Tibial artery (tissue), 4 donors: ENCODE measurements at places on chromosomes 7 and 10.
A peak's percentile ranks its signal among the peaks of the same experiment; 100 is the strongest.

DNA sequence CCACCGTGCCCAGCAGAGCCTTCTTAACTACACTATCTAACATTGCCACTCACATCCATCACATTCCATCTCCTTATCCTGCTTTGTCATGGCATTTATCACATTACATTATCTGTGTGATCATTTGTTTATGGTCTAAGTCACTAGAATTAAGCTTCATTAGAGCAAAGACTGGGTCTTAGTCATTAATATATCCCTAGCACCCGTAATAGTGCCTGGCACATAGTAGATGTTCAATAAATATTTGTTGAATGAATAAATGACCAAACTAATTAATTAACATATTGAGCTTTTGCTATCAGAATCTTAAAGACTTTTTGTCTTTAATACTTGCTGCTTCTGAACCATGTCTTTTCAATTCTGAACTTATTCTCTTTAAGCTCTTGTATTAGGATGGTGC lies 5.9 kb upstream of the COPG2 start:
- DNase-seq = no peak

- DNase-seq = no peak
Measured at GRCh38 chr10:71770255-71770654, 3.1 kb downstream of the VSIR start.

GRCh38 chr7:128067983-128068382 lies 36.7 kb upstream of the LRRC4 start:
- no peak for DNase-seq

- DNase-seq = no peak
Measured at GRCh38 chr10:80149123-80149522, 16.6 kb downstream of the PLAC9 start.

DNA sequence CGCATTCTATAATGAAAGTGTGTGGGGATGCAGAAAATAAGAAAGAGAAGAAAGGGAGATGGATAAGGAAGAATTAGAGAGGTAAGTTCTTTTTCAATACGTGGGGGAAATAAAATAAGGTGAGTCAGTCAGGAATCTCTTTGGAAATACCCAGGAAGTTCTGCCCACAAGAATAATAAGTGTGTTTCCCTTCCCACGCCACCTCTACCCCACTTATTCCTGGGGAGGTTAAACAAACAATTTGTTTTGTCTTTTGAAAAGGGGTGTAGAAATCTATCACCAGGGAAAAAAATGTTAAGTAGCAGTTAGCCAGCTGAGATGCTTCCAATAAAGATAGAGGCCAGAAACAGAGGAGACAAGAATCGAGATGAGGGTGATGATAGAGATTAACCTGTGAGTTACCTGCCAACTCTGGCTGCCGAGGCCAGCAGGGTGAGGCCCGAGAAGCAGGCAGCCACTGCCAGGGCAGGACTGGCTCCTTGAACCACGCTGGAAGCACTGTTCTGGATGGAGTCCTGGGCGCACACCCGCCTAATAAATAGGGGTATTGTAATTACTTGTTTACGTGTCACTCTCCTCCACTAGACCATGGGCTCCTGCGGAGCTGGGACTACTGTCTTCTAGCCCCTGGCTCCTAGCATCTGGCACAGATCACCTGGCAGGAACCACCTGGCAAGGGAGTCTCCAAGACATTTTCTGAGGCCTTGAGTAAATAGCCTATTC lies 191.3 kb downstream of the FGFR2 start:
- peak; percentile 20 for DNase-seq

- no peak for DNase-seq
Measured at GRCh38 chr7:153698046-153698445, 354.2 kb upstream of the DPP6 start.

DNA sequence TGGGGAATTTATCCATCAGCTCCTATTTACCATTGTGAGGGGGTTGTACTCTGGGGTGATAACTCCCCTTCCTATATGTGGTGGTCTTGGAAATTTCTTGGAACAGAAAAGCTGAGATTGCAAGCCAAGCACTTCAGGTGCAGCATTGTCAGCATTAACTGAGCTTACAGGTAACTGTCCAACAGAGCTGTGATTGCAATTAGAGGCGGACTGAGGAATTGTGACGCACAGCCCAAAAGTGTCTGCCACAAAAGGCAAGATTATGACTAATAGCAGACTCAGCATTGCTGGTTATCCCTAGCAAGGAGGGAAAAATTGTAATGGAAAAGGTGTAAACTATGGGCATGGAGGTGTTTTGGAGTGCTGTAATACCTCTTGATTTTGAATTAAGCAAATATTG lies 126.1 kb upstream of the AGR3 start:
- no peak for DNase-seq

- no peak for DNase-seq
Measured at GRCh38 chr7:1225441-1226185, 7.1 kb upstream of the UNCX start.

- DNase-seq = peak; percentile 55
Measured at GRCh38 chr7:98802088-98802780, 67.6 kb downstream of the TMEM130 start.

- no peak for DNase-seq
Measured at GRCh38 chr10:57692255-57692980, 575.3 kb downstream of the IPMK start.

DNA sequence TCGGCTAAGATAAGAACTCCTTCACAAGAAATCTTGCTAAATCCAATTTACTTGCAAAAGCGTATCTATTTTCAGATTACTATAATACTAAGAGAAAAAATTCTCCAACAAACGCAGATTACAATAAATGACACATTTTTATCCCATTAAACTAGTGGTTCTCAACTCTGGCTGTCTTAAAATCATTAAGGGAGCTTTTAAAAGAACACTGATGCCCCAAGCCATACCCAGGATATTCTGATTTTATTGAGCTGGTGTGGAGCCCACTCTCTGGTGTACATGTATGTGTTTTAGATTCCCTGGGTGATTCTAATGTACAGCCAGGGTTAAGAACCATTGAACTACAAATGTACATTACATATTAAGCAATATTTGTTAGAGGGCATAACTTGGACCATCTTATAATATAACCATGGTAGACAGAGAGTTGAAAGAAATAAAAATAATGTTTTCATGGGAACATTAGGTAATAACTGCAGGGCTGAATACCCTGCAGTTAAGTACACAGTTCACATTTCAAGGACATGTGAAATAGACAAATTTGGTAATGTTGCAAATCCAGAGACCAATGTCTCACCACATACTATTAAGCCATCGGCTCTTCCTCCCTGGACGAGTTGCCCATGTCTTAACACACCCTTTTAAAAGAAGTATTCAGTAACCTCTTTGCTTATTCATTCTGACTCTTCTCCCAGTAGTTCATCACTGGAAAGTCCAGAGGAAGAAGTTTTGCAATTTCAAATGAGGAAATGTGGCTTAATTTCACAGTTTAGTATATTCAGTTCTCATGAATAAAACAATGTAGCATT lies 6.2 kb downstream of the GSAP start:
- no peak for DNase-seq
